ENCODE measurements at places on chromosomes 12 and 14.

GRCh38 chr14:64400829-64401459 lies 12.8 kb downstream of the MTHFD1 start:
- no peak for DNase-seq

DNA sequence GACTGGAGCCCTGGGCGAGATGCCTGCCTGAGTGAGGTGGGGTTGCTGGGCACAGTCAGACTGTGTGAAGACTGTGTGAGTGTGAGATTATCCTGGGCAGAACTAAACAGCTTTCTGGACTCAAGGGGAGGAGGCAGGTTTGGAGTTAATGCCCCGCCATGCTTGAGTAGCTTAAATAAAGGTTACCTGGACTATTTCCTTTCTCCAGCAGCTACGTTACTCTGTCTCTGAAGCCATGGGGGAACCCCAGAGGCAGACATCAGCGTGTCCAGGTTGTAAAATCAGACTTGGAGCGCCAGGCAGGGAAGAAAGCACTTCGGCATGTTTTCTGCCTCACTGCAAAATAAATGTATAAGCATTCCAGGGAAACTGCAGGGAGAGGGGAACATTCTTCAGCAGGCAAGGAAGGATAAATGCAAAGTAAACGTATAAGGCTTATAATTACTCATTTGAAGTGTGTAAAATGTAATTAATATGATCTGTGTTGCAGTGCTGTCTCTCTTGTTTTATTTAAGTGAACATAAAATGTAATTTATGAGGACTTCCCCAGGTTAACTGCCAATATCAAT lies 129.7 kb downstream of the CHST11 start:
- DNase-seq, result no peak

DNA sequence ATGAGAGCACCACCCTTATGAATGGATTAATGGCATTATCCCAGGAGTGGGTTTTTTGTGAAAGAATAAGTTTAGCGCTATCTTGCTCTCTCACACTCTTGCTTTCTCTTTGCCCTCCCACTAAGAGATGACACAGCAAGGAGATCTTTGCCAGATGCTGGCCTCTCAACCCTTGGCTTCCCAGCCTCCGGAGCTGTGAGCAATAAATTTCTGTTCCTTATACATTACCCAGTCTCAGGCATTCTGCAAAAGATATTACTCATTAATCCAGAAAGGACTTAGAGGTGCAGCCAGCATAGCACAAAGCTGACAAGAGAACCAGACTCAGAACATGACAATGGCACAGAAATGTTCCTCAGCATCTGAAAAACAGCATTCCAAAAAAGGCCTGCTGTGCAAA lies 190.6 kb downstream of the ITPR2 start:
- no peak for DNase-seq

DNA sequence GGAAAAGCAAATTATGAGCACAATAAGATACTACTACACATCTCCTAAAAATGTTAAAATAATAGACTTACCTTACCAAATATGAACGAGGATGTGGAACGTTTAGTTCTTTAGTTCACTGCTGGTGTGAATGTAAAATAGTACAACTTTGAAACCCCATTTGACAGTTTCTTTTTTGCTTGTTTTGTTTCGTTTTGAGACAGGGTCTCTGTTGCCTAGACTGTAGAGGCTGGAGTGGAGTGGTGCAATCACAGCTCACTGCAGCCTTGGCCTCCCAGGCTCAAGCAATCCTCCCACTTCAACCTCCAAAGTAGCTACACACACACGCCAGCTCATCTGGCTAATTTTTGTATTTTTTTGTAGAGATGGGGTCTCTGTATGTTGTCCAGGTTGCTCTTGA lies 136.4 kb upstream of the FAR2 start:
- no peak for DNase-seq

DNA sequence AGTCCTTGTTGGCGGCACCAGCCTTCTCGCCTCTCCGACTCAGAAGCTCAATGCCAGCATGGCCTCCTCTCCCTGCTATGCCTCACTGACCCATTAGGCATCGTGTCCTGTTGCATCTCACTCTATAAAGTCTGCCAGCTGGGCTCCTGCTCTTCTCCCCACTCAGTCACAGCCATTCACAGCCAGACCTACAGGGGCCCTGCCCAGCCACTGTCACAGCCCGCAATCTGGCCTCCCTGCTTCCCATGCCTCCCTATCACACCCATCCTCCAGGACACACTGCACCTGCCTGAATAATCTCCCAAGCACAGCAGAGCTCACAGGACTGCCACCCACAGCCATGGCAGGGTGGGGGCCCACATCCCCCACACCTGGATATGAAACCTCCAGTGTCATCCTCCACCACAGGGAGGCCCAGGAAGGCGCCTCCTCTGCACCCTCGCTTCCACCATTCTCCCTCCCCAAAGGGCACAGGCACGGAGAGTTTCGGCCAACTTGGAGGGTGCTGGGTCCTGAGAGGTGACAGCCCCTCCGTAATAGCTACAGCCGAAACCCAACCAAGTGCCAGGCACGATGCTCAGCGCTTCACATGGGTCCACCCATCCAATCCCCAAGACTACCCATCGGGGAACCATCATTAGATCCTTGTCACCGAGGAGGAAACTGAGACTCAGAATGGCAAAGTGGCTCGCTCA lies 370.3 kb downstream of the BCL11B start:
- no peak for DNase-seq

- DNase-seq, result no peak
Measured at GRCh38 chr14:39681782-39682399, 249.7 kb upstream of the FBXO33 start.

GRCh38 chr12:130145731-130146130 lies 16.5 kb upstream of the FZD10 start:
- no peak for DNase-seq

DNA sequence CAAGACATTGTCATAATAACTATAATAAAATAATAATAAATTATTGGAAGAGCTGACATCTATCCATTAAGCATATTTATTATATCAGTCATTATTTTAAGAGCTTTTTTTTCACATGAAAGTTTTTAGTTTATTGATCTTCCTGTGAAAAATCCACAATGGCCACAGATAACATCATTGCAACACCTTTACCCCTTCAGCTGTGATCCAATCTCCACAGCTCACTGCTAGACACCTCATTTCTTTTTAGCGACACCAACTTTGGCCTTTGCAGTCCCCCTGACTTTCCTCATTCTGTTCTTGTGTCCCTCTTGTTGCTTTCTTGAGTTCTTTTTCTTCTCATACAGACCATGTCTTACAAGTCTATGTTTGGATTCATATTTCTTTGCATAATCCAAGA lies 67.4 kb downstream of the STON2 start:
- DNase-seq, result no peak

GRCh38 chr12:94507455-94507854 lies 47.8 kb upstream of the CEP83 start:
- no peak for DNase-seq

DNA sequence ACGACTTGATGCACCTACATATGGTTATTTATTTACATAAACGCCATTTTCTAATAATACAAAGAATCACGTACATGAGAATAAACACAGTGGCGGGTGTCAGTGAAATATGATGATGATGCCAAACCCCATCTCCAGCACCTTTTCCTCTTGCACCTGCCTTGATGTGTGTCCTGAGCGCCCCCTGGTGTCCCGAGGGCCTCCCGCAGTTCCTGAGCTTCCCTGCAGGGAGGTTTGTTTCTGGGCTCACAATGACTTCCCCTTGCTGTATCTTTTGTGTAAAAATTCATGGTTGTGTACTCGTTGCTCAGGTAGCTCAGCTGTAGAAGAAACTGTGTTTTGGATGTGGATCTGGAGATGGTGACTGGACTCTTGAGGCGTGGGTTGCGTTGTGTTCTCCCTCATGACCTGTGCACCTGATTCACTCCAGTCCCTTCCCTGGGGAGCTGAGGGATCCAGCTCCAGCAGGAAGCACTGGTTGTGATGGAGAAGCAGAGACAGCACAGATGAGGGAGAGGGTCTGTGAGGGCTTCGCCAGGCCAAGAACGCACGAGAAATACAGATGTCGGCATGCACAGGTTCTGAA lies 1037.8 kb downstream of the TMEM121 start:
- DNase-seq, result no peak

DNA sequence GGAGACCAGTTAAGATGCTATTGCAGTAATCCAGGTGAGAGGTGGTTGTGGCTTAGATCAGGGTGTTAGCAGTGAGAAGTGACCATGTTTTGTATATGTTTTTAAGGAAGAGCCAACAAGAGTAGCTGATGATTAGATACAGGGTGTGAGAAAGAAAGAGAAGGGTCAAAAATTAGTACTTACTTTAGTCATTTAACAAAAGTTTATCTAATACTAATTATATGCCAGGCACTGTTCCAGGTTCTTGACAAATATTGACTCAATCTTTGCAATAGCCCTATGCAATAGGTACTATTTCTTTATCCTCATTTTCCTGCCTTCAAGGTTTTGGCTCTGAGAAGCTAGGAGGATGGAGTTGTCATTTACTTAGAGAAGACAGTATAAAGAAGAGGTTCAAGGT lies 70.2 kb downstream of the SSPN start:
- DNase-seq, result no peak

DNA sequence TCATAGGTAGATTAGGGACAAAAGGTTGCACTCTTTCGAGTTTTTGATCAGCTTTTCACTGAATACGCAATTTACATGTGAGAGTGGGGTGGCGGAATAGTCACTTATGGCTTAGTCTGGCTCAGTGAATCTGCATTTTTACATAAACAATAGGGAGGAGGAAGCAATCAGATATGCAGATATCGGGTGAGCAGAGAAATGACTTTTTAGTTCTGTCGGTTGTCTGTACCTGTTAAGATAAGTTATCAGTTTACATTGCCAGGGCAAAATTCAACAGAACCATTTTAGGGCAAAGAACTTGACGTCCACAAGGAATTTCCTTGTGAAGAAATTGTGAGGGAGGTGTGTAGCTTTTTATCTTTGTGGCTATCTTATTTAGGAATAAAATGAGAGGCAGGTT lies 15.4 kb upstream of the EGLN3 start:
- DNase-seq, result no peak

DNA sequence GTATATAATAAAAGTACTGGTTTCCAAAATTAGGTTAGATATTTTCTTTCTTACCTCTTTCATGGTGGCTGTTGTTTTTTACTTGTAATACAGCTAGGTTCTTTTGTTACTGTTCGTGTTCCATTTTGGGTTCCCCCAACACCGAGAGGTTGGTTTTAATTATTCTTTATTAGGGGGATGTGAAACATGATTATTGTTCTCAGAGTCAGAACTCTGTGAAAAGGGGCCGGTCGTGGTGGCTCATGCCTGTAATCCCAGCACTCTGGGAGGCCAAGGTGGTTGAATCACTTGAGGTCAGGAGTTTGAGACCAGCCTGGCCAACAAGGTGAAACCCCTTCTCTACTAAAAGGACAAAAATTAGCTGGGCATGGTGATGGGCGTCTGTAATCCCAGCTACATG lies 108.1 kb downstream of the BICD1 start:
- no peak for DNase-seq

DNA sequence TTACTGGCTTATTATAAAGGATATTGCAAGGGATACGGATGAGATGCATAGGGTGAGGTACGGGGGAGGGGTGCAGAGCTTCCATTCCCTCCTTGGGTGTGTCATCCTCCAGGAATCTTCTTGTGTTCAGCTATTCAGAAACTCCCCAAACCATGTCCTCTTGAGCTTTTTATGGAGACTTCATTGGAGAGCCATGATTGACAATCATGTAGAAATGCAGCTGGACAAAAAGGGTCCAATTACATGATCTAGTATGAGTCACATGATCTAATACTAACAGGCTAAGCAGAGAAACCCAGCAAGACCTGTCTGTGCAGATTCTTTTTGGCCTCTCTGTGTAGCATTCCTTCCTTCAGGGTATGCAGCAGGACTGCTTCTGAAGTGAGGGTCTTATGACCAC lies 23.9 kb upstream of the FLVCR2 start:
- no peak for DNase-seq

DNA sequence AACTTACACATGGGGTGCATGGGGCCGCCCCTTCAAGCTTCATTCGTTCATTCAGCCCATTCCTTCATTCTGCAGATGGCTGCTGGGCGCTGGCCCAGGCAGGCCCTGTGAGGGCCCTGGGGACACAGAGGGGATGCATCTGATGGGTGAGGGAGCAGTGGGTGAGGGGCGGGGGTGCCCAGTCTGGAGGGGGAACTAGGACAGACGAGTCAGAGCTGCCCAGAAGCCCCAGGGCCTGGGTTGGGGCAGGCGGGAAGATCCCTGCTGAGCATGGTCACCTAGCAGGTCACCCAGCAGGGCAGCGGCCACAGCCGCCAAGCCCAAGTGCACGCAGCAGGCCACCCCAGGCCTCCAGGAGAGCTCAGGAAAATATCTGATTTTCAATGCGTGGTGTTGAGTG lies 14.1 kb downstream of the TRMT61A start:
- DNase-seq, result no peak

DNA sequence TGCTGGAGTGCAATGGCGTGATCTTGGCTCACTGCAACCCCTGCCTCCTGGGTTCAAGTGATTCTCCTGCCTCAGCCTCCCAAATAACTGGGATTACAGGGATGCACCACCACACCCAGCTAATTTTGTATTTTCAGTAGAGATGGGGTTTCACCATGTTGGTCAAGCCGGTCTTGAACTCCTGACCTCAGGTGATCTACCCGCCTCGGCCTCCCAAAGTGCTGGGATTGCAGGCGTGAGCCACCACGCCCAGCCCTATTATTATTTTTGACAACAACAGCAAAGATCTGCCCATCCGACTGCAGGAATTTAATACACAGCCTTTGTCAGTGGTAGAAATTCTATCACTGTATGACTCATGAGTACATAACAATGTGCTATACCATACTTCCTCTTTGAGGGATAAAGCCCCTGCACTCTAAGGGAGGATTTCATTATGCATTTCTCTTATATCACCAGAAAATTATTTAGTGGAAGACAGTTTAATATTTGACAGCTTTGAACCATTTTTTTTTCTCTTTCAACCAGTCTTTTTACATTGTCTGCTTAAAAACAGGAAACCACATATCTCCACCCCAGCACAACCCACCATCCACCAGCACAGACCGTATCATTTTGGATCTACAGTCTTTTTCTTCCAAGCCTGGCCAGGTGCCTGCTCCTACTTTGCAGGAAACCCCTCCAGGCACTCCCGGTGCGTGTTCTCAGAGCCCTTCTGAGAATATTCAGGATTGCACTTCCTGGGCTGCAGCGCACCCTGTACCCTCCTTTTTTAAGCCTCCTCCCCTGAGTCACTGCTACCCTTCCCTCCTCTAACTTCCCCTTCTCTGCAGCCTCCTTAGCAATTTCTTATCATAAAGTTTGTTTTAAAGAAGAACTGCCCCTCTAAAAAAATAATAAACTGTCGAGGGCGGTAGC lies 594 bp downstream of the ARHGDIB start:
- DNase-seq, result no peak

DNA sequence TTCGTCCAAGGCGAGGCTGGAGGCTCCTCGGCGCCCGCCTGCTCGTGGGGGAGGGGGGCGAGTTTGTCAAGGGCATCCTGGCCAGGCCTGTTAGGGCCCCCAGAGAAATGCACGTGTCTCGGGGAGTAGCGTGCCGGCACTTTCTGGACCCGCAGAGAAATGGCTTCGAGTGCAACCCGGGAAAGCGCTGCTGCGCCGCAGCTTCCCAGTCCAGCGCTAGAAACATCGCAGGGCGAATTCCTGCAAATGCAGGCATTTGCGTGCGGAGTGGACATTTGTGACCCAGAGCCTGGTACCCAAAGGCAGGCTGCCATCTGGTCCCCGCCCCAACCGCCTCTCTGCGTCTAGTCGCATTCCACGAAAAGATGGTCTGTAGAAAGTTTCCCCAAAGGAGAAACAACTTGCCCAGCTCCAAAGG lies 756 bp downstream of the LGR5 start:
- DNase-seq, result no peak

Data from NCI-H2081 treated with DMSO at 0.1 percent for 48 hours (cell line).